ENCODE measurements at places on chromosomes 1 and 21.

DNA sequence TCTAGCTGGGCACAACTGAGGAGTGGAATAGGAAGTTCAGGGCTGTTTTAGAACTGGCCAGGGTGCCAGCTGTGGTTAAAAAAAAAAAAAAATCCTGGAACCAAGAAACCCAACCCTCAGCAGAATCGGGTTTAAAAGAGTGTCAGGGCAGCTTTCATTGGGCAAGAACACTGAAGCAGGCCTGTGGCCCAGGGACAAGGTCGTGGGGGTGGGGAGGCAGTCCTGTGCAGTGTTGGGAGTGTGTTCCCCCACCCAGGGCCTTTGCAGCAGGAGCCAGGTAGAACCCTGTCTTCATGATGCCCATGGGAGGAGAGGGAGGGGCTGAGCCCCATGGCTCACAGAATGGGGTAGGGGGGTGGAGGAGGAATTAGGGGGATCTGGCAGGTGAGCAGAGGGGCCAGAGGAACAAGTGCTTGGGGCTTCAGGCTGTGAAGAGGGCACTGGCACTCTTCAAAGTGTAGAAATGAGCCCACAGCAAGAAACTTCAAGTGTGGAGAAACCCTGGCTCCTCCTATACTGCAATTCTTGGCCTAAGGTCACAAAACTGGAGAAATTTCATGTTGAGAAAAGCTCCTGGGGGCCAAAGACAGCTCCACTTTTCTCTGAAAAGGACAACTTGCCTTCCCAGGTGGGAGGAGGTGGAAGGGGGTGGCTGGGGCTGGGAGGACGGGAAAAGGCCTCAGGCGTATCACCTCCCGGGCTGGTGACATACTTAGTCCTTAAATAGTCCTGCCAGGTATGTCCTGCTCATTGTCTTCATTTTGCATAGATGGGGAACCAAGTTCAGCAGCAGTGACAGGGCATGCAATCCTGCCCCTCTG, 39.3 kb downstream of the KIAA1614 start:
- no peak for DNase-seq

DNA sequence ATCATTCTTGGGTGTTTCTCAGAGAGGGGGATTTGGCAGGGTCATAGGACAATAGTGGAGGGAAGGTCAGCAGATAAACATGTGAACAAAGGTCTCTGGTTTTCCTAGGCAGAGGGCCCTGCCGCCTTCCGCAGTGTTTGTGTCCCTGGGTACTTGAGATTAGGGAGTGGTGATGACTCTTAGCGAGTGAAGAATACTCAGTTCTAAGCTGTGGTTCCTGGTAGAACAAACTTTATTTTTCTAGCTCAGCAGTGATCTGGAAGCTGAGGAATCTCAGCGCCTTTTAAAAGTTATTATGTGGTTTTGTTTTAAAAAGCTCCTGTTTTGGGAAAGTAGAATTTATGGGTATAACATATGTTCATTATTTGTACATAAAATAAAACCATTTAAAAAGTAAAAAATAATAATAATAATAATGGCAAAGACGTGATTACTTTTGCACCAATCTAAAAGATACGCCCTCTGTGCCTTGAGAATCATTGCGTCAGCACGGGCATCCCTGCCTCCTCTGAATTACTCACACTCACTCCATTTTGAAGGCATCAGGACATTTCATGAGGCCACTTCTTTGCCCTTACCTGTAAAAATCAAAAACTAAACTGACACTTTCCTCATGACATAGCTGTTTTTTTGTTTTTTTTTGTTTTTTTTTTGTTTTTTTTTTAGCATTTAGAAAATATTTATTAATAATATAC, 29.7 kb upstream of the TNFRSF1B start:
- DNase-seq = no peak

- DNase-seq = no peak
Measured at GRCh38 chr1:226786550-226786949, 47.5 kb upstream of the ITPKB start.

DNA sequence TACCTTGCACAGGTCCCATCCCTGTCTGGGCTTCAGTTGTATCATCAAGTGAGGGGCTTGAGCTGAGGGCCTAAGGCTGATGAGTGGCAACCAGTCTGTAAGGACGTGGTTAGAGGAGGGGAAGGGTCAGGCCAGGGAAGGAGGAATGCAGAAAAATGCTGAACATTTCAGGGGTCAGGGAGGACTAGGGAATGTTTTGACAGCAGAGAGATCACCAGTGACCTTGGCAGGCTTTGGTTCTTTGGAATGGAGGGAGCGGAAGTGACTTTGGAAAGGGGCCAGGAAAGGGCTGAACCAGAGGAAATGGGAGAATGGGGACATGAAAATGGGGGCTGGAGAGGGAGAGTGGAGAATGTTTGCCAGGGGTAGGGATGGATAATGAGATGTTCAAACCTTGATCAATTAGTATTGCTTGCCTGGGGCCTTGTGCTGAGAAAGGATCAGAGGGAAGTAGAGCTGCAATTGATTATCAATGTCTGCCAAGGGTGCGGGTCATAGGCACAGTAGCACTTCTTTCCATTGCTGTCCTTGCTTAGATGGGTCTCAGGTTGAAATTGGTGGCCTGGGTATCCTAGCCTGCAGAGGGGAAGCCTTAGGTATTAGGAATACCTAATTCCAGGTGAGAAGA, 7.4 kb downstream of the LDLRAP1 start:
- DNase-seq = no peak

DNA sequence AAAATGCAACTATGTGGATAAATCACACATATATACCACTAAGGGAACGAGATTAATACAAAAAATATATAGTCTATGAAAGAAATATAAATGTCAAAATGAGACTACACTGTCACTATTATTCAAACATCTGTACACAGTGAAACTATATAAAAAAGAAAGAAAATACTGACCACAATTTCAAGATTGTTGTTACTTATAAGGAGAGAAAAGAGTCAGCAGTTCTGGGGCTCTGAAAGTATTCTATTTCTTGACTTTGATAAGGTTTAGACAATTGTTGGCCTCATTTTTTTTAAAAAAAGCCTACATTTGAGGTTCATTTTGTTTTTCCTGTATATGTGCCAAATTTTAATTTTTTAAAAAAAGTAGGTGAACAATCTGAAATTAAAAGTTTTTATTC, 319.3 kb upstream of the CHRM3 start:
- DNase-seq = no peak

- DNase-seq = no peak
Measured at GRCh38 chr1:214337015-214337414, 56.1 kb downstream of the SMYD2 start.

- DNase-seq = no peak
Measured at GRCh38 chr1:179548666-179549367, 26.9 kb downstream of the NPHS2 start.

- DNase-seq = no peak
Measured at GRCh38 chr1:28761189-28761588, 24.4 kb downstream of the YTHDF2 start.

- DNase-seq = no peak
Measured at GRCh38 chr21:45455674-45456583, 51.0 kb downstream of the COL18A1 start.

- DNase-seq = no peak
Measured at GRCh38 chr1:84975035-84975434, 21.9 kb downstream of the MCOLN2 start.

- no peak for DNase-seq
Measured at GRCh38 chr21:33232291-33233034, 2.7 kb downstream of the IFNAR2 start.

- DNase-seq = no peak
Measured at GRCh38 chr21:14560139-14560538, 14.0 kb upstream of the SAMSN1 start.

DNA sequence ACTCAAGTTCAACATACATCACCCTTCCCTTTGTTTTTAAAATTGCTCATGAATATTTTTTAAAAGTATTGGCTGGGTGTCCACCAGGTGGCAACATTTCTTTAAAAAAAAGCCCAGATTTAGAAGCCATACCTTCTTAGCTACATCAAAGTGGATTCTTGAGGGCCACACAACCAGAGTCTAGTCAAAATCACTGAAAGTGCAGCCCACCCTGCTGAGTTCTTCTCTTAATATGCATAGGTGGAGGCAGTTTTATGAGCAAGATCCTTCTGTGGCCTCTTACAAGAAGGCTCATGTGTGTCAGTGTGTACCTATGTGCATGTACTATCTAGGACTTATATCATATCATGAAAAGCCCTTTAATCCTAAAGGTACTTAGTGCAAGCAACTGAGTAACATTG, 16.9 kb upstream of the GNG12 start:
- no peak for DNase-seq

- DNase-seq = no peak
Measured at GRCh38 chr1:31570906-31571305, 5.4 kb upstream of the TINAGL1 start.

GRCh38 chr1:230262867-230263567, 163.1 kb downstream of the PGBD5 start:
- no peak for DNase-seq

Measured in NCI-H526 (cell line).